K562 (cell line): ENCODE measurements at places on chromosomes 11 and 22. TPM values are rescaled to one million over a fixed set of nuclear protein-coding genes. Genes with fewer than 3 reads are reported as not detected.

DNA sequence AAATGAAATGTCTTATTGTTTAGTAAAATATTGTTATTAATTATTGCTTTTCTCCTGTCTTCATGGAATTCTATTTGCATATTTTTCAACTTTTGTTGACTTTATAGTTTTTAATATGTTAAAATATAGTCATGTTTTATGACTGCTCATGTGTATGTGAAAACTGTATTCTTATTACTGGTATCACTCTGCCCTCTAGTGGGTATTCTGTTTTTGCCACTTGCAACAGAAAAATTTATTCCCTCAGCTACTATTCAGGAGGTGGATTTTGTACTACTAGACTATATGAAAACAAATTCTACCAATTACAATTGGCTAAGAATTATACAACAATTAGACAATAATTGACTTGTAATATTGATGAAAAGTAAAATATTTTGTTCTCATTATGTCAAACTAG lies 45.0 kb downstream of the OR4C6 start:
- peak; percentile 10 for DNase-seq

GRCh38 chr11:17257196-17257595 lies 19.3 kb upstream of the NUCB2 start:
- DNase-seq, result no peak

- DNase-seq, result no peak
Measured at GRCh38 chr22:27626675-27627443, 174.7 kb downstream of the MN1 start.

GRCh38 chr11:100687054-100687629 lies at the start of gene ARHGAP42:
TSS of gene ARHGAP42 (plus strand) at chr11:100687288. CDS start at chr11:100687679, 391 bp downstream.
- DNase-seq, result peak; percentile 53

DNA sequence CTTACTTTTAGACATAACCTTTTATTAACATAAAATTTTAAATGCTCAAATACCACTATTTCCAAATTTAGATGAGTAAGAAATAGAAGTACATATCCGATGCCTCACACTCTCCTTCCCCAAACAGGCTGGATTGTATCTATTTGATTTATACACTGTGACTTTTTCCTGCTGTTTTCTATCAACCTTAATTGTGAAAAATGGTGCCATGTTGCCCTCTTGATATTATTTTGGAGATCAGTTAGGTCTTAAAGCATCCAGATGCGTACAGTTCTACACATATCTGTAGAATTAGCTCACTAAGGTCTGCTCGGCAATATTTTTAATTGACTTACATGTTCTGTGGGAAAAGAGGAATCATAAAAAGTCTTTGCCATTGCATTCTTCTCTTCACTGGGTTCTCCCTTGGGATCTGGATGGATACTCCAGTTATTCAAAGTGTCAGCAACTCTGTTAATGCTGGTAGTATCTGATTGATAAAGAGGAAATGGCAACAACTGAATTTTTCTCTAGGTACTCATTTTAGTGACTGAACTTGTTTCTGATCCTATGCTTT lies 27.2 kb downstream of the EIF3M start:
- DNase-seq, result no peak

C22orf42 gene
- polyA plus RNA-seq, result not detected in 2 replicates

SCN3B gene
- polyA plus RNA-seq, result 0.15 TPM in 1 of 2 replicates, not detected in the other
